ENCODE measurements at places on chromosomes 1 and 21.

- no peak for DNase-seq
Observed at GRCh38 chr1:183291216-183291762, 105.2 kb downstream of the LAMC2 start.

DNA sequence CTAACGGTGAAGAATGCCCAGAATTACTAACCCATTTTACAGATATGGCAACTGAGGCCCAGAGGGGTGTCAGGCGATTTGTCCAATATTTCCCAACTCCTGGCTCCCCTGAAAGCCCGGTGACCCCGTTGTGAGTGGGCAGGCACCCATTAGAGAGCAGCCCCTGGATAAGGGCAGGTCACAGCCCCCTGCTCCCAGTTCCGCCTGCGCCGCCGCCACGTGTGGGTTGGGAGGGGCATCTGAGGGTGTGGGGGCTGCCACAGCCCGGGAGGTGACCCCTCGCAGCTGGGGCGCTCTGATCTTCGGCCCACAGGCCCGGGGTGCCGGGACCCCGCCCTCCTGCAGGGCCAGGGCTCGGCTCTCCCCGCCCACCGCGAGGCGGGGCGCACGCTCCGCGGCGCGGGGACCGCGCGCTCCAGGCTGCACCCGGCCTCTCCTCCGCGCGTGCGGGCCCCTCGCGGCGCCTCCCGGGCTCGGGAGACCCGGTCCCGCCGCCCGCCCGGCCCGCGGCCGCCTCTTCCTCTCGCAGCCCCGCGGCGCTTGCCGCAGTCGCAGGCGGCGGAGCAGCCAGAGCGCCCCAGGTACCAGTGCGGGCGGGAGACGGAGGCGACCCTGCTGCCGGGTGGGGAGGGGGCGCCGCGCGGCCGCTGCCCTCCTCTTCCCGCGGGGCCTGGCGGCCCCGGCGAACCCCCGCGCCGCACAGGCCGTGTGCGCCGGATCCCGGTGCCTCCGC is at the start of gene HTR6:
Gene HTR6, plus strand, starts transcription at position 423 of the 733 bp plus-strand sequence. CDS start 879 bp downstream, outside the sequence.
- DNase-seq, result no peak

- no peak for DNase-seq
Observed at GRCh38 chr1:97202481-97203380, 481.1 kb downstream of the PTBP2 start.

- no peak for DNase-seq
Observed at GRCh38 chr1:228147151-228147693, 2.5 kb upstream of the GJC2 start.

DNA sequence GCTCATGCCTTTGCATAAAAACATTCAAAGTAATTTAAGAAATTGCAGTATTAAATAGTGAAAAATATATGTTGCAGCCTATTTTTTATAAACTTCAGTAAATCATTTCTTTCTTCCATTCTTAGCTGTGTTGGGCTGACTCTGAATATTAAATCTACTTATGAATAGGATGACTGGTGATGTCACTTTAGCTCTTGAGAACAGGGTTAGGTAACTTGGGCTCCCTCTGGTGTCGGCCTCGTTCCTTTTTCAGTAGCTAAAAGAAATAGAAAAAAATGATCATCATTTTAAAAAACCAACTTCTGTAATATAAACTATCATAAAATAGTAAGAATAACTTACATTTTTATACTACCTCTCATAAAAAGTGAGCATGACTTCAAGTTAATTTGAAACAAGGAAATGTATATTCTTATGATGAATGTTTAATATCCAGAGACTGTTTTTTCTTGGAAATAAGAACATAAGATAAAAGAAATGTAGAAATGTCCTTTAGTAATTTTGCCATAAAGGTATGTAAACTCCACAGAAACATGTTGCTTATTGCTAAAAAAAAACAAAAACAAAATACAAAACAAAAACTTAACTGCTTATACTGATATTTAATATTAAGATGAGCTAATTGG is 26.8 kb upstream of the NCAM2 start:
- DNase-seq, result no peak
